ENCODE measurements at places on chromosomes 2 and 18.

DNA sequence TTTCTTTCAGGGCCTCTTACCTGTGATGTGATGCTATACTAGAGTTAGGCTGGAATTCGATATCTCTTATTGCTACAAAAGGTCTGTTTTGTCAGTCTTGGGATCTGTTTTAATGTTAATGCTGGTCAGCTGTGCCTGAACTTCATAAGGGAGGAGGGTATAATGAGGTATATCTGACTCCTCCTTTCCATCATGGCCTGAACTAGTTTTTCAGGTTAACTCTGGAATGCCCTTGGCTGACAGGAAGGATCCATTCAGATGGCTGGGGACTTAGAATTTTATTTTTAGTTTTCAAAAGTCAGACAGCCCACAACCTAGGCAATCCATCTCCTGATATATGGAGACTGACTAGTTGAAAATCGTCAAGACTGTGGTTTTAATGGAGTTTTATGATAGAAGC lies 35.9 kb upstream of the TBC1D8 start:
- no peak for DNase-seq

DNA sequence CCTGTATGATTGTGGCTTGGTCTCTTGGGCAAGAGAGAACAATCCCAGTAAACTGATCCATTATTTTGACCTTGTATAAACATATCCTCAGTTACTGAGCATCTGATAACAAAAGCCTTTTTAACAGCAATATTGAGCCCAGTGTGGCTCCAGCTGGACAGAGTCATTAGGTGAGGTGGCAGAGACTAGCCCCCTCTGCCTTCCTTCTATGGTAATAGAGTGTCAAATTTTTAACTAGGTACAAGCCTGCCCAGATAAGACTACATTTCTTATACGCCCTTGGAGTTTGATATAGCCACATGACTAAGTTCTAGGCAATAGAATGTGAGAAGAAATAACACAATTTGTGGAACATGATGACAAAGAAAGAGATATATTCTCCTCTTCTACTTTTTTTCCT lies 56.2 kb downstream of the HNMT start:
- no peak for DNase-seq

GRCh38 chr2:176745543-176746200 lies 466.9 kb upstream of the HNRNPA3 start:
- no peak for DNase-seq

DNA sequence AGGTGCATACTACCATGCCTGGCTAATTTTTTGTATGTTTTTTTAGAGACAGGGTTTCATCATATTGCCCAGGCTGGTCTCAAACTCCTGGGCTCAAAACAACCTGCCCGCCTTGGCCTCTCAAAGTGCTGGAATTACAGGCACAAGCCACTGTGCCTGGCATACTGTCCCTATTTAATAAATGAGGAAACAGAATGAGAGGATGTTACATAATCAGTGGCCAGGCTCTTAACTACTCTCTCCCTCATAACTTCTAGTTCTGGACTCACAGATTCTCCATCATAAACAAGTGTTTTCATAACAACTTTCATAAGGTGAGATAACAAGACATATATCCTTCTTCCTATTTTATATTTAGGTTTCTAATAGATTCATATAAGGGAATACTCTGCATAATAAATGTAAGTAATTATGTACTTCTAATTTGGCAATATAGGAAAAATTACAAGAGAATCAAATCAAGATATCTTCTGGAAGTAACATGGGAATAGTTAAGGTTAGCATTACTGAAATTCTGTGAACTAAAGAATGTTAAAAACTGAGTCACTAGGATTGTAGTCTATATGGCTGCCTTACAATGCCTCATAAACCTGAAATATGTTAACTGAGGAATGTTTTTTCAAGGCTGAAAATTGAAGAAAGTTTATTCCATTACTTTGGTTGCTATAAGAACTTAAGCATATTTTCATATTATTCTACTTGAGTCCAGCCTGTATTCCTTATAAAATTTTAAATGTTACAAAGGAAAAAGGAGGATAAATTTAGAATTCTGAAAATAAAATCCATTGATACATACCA lies 71.3 kb downstream of the SLC25A12 start:
- peak; percentile 60 for DNase-seq

- peak; percentile 78 for DNase-seq
These were observed 344.0 kb downstream of the ARHGAP15 start for GRCh38 chr2:143473216-143473615.

DNA sequence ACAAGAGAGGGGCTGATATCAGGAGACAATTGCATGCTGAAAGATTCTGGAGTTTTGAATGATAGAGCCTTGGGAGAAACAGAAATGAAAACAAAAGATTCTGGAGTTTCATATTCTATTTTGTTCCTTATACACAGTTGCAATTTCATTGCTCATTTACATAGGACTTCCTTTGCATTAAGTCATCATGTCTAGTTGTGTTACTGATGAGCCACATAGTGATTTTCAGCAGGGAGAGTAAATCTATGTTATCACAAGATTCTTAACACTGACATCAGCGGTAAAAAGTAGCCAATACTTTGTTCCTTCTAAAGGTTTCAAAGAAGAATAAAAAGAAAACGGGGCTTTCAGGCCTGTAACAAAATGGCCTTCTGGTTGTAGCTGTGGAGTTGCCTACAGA lies 7.1 kb downstream of the ADAM17 start:
- peak; percentile 40 for DNase-seq

DNA sequence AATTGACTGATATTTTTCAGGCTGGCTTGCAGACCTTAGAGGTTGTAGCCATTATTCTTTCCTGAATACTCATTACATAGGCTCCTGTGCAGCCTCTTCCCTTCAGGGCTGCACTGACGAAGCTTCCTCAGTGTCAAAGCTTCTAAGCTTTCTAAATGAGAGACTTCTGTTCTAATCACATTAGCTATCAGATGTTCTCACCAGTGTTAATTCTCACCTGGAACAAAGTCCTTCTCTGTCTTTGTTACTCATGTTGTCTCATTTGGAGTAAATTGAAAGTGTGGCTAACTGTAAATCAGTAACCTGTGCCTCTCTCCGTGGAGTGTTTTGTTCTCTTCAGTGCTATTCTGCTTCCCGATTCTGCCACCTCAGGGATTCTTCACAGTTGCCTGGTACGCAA lies 76.9 kb downstream of the MC4R start:
- no peak for DNase-seq

- peak; percentile 77 for DNase-seq
These were observed 167.1 kb downstream of the SLC8A1 start for GRCh38 chr2:40284797-40285196.
